ENCODE measurements at places on chromosomes 16 and 17.

- no peak for DNase-seq
These were observed 10.3 kb upstream of the MED13 start for GRCh38 chr17:62075308-62075815.

DNA sequence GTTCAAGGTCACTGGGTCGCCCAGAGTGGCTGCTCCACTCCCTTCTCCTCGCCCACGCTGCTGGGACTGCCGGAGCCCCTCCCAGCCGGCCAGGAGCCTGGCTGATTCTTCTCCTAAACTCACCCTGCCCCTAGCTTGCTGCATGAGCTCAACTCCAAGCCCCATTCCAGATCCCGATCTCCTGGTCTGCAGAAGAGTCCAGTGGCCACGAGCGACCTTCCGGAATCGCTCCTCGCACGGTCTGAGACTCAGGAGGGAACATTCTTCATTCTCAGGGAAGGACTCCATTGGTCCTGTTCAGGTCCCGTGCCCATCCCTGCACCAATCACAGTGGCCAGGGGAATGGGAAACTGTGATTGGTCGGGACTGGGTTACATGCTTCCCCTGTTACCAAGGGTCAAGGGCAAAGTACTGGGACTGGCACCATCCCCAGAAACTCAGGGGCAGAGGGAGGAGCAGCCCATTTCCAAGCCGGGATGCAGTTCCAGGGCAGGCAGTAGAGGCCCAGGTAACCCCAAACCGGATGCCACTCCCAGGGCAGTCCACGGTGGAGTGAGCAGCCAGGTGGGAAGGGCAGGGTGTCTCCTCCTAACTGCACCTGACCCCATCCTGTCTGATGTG, 24.5 kb upstream of the CIBAR2 start:
- DNase-seq, result no peak

DNA sequence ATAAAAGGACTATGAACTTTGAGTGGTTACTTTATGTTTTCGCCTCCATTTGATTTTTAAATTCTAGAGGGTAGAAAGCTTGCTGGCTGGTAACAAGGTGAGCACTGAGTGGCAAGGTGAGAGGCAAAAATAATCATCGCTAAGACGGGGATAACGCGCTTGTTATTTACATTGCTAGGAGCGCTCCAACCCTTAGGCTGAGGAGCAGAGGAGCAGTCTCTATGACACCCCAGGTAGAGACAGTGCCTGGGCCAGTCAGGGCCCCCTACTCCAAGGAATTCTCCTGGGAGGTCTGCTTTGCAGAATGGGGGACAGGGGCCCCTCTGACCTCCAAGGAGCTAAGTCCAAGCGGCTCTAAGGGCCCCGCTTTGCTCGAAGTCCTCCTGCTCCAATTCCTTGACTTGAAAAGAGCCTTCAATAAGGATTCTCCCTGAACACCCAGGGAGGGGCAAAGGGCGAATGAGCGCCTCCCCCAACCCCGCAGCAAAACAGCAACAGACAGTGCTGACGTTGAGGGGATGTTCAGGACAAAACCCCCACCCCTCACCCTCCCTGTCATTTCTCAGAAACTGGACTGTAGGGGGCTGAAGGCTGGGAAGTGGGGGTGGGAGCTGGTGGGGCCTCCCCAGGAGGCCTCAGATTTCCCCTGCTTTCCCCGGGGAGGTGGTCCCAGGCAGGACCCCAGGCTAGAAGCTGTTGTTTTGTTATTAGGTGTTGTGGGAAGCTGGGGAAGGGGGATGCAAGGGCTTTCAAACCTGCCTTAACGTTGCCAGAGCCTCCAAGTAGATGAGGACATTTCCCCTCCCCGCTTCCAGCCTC, 10.2 kb upstream of the FOXF1 start:
- DNase-seq, result no peak

DNA sequence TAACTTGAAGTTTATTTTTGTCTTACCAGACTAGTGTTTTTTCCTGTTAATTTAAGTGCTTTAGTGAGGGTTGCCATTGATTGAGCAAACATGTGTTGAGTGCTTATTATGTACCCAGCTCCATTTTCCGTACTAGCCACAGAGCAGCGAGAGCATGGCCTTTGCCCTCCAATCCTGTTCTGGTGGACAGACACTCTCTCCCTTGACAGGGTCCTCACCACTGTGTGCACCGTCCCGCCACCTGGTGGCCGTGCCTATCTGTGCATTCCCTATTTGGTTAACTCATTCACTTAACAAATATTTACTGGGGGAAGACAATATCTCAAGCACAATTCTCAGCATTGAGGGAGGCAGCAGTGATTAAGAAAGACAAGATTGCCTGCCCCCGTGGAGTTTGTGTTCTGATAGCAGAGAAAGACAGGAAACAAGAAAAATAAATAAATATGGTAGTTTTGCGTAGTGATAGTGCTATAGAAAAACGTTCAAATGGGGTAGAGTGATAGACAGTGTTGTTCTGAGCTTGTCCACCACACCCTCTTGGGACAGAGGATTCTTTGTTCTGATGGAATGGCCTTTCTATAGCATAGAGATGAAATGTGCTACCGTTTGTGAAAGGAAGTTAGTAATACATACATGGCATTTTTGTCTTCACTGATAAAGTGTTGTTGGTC, 13.0 kb downstream of the CDH13 start:
- DNase-seq, result no peak

DNA sequence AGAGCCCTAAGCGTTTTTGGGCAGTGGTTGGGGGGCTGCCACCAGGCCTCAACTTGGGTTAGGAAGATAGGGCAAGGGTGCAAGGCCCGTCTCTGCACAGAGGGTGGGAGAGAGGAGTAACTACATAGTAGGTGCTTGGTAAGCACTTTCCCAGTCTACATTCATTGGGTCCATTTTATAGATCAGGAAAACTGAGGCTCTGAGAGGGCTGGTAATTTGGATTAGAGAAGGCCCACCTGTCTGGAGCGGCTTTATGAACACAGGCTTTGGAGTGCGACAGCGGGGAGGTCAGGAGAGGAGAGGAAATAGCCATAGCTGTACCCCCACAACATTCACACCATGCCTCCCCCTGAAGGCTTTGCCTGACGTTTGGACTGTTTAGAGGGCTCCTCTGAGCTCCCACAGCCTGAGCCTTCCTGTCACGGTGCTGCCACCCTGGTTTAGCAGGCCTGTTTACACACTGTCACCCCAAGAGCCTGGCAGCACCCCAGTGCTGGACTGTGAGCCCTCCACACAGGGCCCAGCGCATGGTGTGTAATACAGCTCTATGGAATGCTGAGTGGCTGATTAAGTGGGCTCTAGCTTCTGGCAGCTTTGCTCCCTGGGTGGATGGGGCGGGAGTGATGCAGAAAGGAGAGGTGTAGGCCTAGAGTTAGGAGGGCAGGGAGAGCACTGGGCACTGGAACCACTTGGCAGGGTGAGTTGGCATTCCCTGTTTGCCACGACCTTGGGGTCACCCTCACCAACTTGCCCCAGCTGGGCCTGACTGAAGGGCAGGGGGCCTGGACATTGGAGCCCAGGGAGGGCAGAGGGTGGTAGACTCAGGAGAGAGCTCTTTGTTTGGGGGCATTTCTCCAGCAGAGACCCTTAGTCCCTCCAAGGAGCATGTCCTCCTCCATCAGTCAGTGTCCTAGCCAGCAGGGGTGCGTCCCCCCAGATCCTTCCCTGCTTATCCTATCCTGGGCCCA, 73.7 kb downstream of the RAI1 start:
- DNase-seq, result no peak

- no peak for DNase-seq
These were observed 67.4 kb downstream of the SLC39A11 start for GRCh38 chr17:73025041-73025560.

DNA sequence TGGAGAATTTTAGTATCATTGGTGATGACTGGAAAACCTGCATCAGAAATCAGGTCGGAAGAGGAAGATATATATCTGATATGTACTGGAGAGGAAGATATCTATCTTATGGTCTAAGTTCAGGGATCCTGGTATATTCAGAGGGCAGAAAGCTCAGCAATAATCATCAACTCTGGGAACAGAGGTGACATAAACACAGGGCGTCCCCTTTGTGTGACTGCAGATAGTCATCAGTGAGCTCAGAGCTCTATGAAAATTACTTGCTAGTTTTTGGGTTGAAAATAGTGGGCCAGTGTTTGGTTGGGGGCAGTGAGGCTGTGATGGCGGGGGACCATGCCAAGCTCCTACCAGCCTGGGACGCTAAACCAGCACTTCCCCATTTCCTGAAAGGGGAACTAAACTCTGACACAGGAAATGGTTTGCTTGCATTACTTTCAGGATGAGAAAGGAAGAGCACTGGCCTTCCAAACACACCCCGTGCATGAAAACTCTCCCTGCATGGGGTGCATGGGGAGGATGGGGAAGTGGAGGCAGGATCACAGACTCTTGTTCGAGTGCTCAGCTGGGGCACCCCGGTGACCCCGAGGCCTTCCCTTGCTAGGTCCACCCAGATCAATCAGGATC, 15.8 kb downstream of the NOD2 start:
- DNase-seq, result no peak

- no peak for DNase-seq
These were observed at the start of gene ODF4 for GRCh38 chr17:8339540-8339939. ODF4 (plus strand) TSS chr17:8339840; CDS start chr17:8340052, 212 bp downstream.

DNA sequence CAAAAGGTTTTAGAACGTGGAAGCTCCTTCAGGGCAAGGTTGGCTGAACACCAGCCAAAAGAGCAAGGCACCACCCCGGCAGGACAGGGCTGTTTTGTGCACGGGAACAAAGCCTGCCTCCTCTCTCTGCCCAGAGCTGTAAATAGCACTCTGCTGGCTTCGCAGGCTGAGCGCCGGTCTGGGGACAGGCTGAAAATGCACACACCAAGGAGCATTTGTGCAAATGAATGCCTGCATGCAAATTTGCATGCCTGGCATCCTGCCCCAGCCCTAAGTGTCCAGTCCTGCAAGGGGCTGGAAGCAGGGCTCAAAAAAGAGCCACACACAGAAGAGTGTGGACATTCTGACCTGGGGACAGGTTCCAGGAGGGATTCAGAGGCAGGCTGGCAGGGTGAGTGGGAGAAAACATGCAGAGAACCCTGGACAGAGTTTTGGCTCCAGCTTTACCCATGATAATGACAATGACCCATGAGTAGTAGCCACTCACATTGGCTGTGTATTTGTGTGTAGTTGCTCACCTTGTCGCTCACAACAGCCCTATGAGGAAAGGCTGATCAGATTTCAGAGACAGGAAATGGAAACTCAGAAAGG, 11.7 kb downstream of the ABAT start:
- no peak for DNase-seq

GRCh38 chr16:72850853-72851252, 197.1 kb downstream of the ZFHX3 start:
- no peak for DNase-seq

DNA sequence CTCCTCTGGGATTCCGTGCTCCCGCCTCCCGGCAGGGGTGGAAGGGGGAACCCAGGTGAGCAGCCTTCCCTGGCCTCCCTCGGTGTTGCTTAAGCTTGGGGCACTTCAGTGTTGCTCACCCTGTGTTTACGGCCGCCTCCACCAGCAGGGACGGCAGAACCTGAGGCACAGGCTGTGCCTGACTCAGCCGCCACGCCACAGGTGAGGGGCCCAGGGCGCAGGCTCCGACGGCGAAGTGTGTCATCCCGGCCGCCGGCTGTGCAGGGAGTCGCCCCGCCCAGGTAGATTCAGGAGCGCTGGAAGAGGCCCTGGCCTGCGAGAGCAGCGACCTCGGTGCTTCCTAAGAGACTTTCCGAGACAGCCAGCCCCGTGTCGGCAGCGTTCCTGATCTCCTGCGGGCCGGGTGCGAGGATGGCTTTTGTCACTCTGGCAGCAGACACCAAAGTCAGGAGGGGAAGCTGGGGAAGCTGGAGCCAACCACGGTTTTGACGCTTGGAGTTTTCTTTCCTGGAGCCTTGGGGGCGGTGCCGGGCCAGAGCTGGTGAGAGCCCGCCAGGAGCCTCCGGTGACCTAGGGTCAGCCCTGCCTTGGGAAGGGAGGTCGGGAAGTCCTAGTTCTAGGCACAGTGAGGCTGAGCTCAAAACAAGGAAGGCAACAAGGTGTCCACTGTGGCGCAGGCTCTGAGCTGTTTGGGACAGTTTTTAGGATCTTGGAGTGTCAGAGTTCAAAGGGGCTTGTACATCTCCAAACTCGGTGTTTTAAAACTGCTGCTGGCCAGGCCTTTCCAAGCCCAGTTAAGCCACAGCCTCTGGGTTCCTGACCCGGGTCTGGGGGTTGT, 2.1 kb downstream of the GSE1 start:
- DNase-seq, result no peak

GRCh38 chr17:74677558-74678466, 34.9 kb downstream of the CD300LF start:
- no peak for DNase-seq

DNA sequence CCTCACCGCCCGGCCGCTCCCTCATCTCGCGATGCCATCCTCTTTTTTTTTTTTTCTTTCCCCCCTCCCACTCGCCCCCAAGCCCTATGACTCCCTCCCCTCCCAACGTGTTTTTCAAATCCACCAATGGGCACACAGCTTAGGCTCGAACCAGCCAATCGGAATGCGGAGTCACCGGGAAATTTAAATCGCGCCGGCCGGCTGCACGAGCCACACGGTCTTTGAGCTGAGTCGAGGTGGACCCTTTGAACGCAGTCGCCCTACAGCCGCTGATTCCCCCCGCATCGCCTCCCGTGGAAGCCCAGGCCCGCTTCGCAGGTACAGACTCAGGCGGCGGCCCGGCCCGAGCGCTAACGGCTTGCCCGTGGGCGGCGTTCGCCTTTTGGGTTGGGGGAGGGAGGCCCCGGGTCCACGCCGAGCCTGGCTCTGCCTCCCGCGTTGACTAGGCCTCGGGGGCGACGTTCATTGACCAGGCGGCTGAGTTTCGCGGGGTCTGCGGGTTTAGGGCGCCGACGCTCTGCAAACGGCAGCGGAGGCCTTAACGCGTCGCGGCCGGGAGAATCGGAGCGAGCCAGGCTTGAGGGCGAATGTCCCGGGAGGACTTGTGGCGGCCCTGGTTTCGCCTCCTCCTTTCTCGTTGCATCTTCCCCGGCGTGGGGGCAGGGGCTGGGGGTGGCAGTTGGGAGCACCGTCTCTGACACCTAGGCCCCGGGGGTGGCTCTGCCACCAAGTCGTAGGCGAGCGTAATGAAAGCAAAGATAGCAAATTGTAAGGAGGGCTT, at the start of gene KPNA2:
Gene KPNA2 (plus strand): TSS at position 213 of the 781 bp plus-strand sequence. CDS start 1,398 bp downstream, outside the sequence.
- DNase-seq, result peak; percentile 93

GRCh38 chr16:49022351-49022963, 259.2 kb downstream of the CBLN1 start:
- no peak for DNase-seq

All from central memory CD4-positive, alpha-beta T cell (primary cell).